ENCODE measurements at places on chromosomes 4 and X. TPM values are rescaled to one million over a fixed set of nuclear protein-coding genes. Genes with fewer than 3 reads are reported as not detected.

CLIC2 gene
- 13.1 TPM for total RNA-seq

FAM114A1 gene
- 62.5 TPM for total RNA-seq

PAGE2 gene
- not detected for total RNA-seq

SUPT20HL1 gene
- total RNA-seq, result not detected

Measured in mucosa of descending colon (tissue), 3 donors.